ENCODE measurements at places on chromosomes 13 and 19.
A peak's percentile ranks its signal among the peaks of the same experiment; 100 is the strongest.

DNA sequence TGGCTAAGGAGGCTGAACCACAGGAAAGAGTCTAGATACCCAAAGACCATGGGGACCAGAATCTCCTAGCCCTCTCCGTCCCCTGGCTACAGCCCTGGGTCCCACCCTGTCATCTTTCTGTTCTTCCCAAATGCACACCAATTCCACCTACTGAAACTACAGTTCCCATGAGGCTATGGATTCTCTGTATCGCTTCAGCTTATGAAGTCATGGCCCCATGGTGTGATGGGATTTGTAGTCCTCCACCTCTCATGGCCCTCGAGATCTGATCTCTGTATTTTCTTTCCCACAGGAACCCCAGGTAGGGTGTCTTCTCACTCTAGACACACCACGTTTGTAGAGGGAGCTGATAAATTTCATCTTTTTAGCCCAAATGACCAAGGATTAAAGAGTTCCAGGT, 11.8 kb downstream of the PTPRH start:
- DNase-seq = no peak

DNA sequence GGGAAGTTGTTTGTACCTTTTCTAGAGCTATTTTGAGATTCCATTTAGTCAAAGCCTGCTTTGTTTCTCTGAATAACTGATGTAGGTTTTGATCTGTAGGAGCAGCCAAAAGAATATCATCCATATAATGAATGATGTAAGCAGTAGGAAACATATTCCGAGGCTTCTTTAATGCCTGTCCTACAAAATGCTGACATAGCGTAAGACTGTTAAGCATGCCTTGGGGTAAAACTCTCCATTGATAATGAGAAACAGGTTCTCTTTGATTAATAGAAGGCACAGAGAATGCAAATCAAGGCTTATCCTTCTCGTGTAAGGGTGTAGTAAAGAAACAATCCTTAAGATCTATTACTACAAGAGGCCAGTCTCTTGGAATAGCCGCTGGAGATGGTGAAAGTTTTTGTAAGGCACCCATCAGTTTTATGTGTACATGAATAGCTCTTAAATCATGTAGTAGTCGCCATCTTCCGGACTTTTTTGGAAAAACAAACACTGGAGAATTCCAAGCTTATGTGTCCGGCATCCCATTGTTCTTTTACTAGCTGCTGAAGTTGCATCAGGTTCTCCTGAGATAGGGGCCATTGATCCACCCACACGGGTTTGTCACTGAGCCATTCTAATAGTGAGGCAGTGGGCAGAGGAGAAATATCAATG, 13.5 kb downstream of the FPR3 start:
- DNase-seq = no peak

GRCh38 chr19:33210266-33210940, 15.2 kb downstream of the SLC7A10 start:
- no peak for DNase-seq

DNA sequence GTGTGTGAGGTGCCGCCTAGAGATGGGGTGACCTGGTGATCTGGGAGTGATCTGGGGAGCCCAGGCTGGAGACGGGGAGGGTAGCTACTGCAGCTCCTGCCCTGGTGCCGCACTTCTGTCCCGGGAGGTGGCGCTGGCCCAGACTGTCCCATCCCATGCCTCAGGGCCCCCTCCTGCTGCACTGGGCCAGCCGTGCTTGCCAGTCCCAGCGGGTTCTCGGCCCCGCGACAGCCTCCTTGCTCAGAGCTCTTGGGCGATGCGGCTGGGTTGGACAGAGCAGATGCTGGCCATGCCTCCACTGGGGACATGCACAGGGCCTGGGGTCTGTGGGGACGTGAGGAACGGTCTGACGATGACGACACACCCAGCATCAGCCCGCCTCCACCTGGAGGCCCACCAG, 2.5 kb downstream of the RAX2 start:
- DNase-seq = no peak

DNA sequence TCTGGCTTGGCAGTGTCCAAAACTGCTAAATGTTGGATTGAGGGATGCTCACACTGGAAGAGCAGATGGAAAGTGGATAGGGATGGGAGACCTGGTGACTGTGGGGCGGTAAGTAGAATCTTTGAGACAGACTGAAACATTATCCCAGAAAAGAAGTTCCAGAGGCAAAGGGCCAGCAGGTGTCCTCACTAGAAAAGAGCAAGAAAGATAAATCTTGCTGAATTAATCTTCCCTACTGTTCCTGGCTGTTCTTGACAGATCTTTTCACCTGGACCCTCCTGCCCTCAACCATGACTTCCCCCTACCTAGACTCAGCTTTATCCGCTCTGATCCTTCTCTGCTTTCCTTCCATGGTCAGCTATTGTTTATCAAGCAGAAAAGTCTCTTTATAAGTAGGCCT, 35.0 kb upstream of the FRY start:
- DNase-seq = no peak

DNA sequence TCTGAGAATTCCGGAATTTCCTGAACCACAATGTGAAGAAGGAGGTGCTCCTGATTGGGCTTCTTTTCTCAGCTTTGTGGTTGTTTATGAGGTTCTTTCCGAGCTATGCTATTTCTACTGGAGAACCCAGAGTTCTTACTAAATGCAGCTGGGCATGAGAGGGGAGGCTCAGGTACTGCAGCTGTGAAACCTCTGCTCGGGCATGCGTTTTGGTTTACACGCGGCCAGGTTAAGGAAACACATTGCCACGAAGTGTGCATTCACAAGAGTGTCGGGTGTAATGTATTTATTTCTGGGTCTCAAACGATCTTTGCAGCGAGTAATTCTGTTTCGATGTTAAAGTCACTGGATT, 661 bp upstream of the MIR17HG start:
- no peak for DNase-seq

- DNase-seq = peak; percentile 14
Observed at GRCh38 chr19:15072930-15073647, 8.9 kb upstream of the OR1I1 start.

DNA sequence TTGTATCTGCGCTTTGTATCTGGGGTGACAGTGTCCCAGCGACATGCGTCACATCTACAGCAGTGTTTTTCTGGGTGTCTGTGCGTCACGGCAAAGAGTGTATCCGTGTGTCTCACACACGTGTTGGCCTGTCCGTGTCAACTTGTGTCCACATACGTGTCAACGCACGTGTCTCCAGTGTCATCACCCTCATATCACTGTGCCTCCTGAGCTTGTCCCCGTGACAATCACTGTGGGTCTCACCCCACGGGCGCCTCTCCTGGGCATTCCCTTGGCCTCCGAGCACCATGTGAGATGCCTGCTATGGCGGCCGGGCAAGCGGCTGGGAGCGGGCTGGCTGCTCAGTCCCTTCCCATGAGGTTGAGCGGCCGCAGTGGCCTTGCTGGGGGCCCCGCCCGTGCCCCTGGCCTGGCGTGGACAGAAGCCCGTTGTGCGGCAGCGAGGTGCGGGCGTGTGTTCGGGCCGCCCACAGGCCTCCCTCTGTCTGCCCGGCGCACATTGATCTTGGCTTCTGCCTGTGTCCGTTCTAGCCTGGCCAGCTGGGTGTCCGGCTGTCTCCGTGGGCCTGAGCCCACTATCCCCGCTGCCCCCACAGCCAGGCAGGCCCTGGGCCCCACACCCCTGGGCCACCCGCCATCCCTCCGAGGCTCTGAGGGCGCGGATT, 6.4 kb downstream of the NFIX start:
- no peak for DNase-seq

DNA sequence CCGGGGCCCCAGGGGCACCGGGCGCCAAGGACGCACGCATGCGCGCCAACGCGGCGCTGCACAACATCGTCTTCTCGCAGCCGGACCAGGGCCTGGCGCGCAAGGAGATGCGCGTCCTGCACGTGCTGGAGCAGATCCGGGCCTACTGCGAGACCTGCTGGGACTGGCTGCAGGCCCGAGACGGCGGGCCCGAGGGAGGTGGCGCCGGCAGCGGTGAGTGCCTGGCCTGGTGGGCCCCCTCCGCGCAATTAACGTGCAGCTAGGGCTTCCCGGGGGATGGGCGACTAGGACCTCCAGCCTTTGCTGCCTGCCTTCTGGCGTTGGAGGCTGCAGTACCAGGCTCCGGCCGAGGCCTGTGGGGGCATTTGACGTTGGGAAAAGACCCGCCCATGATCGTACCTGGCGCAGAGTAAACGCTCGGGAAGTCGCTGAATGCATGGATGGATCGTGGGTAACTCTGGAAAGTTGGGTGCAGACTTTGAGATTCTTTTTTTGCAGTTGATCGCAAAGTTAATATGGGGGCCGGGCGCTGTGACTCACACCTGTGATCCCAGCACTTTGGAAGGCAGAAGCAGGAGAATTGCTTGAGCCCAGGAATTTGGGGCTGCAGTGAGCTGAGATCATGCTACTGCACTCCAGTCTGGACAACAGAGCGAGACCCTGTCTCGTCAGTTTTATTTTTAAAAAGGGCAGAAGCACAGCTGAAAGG, 7.3 kb downstream of the APC2 start:
- no peak for DNase-seq

DNA sequence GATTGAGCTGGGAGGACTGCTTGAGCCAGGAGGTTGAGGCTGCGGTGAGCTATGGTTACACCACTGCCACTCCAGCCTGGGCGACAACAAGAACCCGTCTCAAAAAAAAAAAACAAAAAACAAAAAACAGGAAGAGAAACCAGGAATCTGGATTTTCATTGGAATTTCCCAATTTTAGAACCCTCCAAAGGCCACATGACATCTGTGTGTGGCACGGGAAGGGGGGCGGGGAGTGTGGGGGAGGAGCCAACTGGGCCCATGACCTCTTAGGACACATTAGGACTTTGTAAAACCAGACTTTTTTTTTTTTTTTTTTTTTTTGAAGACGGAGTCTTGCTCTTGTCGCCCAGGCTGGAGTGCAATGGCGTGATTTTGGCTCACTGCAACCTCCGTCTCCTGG, 21.2 kb upstream of the MYDGF start:
- DNase-seq = no peak

DNA sequence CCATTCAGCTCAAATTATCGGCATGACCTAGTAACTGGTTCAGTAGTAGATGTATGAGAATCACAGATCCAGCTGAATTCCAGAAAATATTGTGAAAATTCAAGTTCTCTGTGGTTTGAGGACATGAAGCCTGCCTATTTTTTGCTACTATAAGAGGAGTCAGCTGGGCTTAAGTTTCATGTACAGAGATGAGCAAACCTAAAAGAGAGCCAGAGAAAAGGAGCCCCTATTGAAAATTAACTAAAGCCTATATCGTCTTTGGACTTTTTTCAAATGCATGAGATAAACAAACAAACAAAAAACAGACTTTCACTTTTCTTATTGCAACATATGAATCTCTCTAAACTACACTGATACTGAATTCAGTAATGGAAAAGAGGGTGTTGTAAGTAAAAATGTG, 106.8 kb upstream of the SPRY2 start:
- no peak for DNase-seq

DNA sequence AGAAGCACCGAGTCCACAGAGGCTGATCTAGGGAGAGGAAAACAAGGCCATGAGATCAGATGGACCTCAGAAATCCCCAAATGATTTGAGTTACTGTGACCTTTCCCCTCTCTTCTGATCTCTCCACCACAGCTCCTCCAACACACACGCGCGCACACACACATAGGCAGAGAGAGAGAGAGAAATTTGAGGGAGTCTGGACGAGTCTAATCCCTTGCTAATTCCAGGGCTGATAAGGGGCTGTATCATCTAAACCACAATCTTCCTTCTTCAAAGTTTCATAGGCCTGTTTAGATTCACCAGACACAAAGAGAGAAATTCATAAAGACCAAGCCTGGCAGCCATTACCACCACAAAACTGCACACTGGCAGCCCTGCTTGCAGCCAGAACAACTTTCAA, 8.6 kb downstream of the ZFP82 start:
- no peak for DNase-seq

DNA sequence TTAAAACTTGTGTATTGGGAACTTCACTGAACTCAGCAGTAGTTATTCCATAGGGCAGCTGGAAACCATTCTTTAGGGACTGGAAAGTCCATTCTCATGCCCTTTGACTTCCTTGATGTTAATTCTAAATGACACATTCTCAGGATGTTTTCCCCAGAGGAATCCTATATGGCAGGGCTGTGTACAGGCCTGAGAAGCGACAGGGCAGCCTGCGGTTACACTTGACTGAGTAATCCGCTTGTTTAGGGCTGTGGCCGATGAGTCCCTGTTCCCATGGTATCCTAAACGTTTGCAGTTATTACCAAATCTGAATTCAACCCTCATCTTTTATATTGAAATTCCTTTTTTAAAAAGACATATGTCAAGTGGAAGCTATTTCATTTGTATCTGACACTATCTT, 83.5 kb downstream of the COL4A2 start:
- DNase-seq = no peak

GRCh38 chr19:19259741-19260140, 13.4 kb downstream of the TM6SF2 start:
- no peak for DNase-seq

DNA sequence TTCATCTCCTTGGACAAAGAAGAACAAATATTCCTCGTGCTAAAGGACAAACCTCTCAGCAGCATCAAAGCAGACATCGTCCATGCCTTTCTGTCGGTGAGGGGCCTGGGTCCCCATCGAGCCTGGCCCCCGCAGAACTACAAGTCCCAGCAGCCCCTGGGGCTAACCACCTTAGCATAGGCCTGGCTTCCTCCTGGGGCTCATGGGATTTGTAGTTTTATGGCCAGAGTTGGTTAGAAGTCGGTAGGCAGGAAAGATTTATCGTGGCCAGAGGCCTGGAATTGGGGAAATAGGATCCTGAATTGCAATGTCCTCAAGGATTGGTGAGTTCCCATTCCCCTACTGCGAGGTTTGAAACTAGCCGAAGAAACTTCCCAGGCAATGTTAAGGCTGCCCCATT, 19.6 kb downstream of the TMEM150B start:
- DNase-seq = peak; percentile 41

- DNase-seq = no peak
Observed at GRCh38 chr19:3857449-3858003, 11.3 kb downstream of the ZFR2 start.

- no peak for DNase-seq
Observed at GRCh38 chr13:99392470-99393135, 85.4 kb upstream of the GPR183 start.

DNA sequence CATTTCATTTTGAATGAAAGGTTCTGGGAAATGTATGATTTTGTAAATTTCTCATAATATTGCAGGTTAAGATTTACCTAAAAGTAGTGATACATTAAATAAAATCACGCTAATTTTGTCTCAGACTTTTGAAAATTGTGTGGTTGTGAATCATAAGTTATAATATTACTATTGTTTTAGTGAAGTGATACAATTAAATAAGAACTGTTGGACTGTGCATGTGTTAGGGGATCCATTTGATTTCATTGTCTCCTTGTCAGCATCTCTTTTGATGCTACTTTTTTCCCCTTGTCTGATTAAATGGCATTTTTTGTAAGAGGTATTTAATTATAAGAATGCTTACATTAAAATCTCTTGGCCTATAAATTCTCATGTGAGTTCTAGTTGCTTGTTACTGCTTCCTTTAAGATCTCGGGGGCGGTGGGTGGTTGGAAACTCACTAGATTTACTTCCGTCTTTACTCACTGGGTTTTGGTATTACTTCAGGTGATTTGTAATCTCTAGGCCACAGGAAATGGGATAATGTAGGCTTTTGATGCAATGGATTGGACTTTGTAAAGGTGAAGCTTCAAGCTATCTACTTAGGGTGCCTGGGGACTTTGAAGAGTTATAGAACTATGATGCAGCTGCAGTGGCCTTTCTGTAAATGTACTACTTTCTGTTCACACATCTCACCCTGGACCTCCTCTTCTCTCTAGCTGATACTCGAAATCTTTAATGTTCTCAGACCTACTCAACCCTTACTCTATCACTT, 66.5 kb downstream of the PAN3 start:
- no peak for DNase-seq

All from mucosa of gallbladder (tissue), 1 donor.